ENCODE measurements at places on chromosomes 7 and 10.

DNA sequence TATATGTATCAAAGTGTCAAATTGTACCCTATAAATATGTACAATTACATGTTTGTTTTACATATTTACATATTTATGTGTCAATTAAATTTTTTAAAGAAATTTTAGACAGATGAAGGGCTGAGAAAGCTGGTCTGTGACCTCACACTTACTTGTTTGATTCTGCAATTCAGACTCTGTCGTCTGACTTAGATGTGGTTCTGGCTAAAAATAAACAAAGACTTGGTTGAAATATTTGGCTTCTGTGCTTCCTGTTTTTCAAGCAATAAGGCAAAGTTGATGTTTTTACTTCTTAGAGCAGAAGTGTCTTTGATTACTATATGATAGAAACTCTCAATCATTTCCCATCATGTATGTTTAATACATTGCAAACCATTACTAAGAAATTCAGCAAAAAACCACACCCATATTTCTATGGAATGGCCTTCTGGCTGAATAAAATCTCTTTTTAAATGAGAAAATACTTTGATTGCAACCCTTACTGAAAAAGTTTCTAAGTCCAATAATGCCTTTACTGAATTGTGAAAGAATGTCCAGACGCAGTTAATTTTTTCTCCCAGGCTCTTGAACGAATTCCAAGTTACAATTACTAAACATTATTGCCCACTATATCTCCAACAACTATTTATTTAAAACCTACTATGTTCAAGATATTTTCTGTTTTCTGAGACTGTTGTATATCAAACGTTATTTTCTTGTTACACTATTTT lies 59.5 kb upstream of the PRKG1 start:
- DNase-seq = peak; percentile 6

DNA sequence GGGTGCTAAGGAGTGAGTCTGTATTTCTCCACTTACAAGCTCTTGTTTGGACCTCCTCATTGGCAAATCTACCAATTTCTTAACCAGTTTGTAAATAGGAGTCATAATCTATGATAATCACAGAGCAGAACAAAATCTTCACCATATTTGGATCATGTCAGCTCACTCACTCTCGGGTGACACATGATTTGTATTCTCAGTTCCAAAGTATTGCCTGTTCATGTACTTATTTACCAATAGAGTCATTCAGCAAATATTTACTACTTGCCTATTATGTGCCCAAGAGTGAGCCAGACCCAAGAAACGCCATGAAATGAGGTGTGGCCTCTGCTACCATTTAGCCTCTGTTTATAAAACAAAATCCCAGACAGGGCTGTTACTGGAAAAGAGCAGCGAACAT lies 114.8 kb downstream of the TSPAN12 start:
- no peak for DNase-seq

DNA sequence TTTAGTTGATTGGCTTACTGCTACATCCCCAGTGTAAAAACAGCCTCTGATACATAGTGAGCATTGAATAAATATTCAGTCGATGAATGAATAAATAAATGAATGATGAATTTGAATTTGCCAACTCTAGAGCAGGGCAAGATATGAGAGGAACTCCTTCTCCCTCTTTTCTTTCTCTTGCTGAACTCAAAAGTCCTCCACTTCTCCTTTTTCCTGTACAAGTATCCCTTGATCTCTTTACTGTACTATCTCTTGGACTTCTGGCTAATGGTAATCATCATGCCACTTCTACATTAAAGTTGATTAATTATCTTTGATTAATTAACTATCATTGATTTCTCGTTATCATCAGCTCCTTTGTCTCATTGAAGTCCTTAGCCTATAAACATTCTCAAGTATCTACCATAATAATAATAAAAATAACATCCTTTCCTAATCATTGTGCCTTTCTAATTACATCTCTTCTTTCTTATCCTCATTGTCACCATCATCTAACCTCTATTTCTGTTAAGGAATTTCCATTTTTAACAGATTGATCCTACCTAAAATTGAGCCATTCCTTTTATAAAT lies 10.6 kb downstream of the CPED1 start:
- DNase-seq = no peak

GRCh38 chr10:63458177-63458576 lies 7.6 kb downstream of the JMJD1C start:
- no peak for DNase-seq

DNA sequence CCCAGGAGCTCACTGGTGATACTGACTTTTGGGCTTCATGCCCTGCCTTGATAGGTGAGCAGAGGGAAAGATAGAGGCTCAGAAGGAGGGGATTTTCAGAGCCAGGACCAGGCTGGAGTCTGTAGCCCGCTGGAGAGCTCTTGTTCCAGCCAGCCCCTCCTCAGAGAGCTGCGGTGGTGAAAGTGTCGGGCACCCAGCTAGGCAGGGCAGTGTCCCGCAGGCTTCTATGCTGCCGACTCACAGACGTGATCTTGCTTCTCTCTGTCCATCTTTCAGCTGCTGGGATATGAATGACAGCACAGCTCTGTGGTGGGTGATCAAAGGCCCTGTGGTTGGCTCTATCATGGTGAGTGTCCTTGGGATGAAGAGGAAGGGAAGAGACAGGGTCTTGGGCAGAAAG lies 35.2 kb downstream of the ADCYAP1R1 start:
- no peak for DNase-seq

DNA sequence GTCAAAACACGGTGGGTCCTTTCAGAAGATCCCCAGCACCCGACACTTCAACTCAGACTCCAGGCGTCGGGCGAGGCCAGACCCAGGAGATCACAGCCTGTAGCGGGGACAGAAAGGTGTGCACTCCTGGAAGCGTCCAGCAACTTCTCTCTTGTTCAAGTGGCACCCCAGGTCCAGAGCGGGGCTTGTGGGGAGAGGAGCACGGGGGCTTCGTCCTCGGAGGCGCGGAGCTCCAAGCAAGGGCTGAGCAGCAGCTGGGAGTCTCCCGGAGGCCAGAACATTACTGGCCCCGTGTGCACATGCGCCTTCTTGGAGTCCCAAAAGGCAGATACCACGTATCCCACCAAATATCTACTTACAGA lies 54.9 kb downstream of the ZRANB1 start:
- no peak for DNase-seq

DNA sequence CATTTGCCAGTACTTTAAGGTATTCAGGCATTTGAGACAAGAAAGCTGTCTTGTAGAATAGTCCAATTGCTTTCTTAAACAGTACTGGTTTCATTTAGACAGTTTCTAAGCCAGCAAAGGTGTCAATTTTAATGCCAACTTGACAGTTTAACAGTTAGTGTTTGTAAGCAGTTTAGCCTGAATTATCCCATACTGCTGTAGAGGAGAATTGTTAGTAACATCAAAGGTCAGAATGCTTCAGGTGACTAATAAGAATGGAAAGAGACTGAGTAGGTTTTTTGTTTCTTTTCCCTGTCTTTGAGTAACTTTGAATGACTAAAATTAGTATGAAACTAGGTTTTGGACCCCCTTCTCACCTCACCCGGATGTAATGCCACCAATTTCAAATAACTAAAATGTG lies 29.5 kb upstream of the VDAC2 start:
- no peak for DNase-seq
